ENCODE measurements at places on chromosomes 6 and 20.

DNA sequence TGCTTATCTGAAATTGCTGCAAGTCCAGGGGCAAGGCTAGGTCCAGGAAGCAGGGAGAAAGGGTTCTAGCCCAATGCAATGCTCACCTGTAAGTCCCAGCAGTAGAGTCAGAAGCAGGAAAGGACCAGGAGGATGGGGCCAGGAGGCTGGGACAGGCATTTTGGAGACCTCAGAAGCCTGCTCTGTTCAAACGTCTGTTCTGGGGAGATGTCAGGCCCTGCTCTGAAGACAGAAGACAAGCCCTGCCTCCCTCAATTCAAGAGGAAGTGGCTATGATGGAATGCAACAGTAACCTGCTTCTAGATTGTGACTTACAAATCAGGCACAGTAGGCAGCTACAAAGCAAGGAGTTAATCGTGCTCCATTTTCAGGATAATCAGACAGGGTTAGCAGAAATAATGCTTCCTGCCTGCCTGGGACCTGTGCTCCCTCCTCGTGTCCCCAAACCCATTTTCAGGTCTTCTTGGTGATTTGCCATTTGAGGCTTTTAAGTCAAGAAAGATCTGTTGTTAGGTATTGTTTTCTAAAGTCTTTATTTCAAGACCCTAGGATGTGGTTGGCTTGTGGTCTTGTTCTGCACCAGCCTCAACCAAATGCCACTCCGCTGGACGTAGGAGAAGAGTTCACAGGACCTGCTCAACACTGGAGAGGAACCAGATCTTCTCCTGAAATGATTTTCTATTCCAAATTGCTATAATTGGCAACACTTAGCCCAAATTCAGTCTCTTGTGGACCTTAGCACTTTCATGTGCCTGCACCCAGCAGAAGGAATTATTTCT, at the start of gene SIRPG:
Gene SIRPG (minus strand): TSS at position 224 of the 779 bp plus-strand sequence. CDS start 65 bp downstream, at position 159.
- no peaks in the 10 kb centered on the region for H3K36me3 ChIP-seq
- DNase-seq, result no peak
- H3K27ac ChIP-seq, result no peak within 1 kb of the TSS
- no peaks in the 10 kb centered on the region for H3K4me1 ChIP-seq

DNA sequence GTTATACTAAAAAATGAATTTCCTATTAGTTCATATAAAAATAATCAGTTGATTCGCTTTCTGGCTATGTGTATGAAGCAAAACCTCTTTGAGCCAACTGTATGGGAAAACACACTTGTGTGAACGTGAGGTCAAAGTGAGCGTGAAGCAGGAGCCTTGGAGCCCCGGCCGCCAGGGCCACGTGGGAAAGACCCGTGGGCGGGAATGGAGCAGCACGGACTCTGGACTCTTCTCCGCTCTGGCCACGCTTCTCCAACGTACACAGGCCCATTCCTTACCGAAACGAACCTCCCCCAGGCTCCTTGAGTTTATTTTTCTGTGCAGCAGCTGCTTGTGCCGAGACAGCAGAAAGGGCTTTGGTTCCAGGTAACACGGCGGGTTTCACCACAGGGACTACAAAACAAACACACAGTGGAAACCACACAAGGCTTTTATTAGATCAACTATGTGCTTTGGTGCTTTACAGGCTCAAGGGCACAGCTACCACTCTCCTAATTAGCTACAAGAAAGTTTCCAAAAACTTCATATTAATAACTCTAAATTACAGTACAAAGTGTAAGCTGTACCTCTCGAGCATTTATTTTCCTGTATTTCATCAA, 62.7 kb downstream of the TAF4 start:
- H3K4me1 ChIP-seq, result no peaks in the 10 kb centered on the region
- H3K27ac ChIP-seq, result no peak overlapping the region
- DNase-seq, result no peak
- H3K4me3 ChIP-seq, result no peak overlapping the region
- peaks cover 97% of the 10 kb centered on the region for H3K36me3 ChIP-seq
- H3K27me3 ChIP-seq, result no peaks in the 10 kb centered on the region

DNA sequence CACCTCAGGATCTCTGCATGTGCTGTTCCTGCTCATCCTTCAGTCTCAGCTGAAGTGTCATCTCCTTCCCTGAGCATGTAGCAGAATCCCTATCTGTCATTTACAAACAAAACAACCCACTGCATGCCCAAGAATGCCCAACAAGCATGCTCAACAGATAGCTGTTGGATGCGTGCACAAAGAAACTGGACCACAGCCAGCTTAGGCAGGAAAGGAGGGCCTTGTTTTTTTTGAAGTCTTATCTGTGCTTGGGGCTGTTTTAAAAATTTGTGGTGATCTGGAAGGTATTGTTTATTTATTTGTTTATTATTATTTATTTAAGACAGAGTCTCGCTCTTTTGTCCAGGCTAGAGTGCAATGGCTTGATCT, 18.5 kb upstream of the SLC16A10 start:
- no peaks in the 10 kb centered on the region for H3K27me3 ChIP-seq
- DNase-seq, result no peak
- H3K36me3 ChIP-seq, result no peaks in the 10 kb centered on the region
- peak overlapping the region; percentile 77 for H3K27ac ChIP-seq
- H3K4me1 ChIP-seq, result peaks cover 29% of the 10 kb centered on the region

DNA sequence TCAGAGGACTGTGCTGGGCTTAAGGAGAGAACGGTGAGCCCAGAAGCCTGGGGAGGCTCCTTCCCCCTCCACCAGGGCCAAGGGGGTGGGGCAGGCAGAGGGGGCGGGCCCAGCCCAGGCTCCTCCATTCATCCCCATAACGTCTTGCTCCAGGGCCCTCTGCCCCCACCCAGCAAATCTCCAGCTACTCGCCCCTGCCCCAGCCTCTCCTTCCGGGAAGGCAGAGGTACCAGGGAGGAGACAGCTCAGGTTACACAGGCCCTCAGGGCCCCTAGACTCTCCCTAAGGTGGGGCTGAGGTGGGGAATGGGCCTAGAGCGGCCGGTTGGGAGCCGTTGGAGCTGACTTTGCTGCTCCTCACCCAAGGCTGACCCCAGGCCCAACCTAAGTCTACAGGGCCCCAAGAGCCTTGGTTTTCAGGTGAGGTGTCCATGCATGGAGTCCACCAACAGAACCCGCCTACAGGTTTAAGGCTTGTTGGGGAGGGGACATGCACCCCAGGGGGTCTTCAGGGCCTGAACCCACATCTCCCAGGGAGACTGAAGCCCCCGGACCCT, 1.2 kb downstream of the LAMA5 start:
- H3K27me3 ChIP-seq, result no peaks in the 10 kb centered on the region
- H3K36me3 ChIP-seq, result no peaks in the 10 kb centered on the region
- H3K27ac ChIP-seq, result peak overlapping the region; percentile 90
- peaks cover 70% of the 10 kb centered on the region for H3K4me1 ChIP-seq

DNA sequence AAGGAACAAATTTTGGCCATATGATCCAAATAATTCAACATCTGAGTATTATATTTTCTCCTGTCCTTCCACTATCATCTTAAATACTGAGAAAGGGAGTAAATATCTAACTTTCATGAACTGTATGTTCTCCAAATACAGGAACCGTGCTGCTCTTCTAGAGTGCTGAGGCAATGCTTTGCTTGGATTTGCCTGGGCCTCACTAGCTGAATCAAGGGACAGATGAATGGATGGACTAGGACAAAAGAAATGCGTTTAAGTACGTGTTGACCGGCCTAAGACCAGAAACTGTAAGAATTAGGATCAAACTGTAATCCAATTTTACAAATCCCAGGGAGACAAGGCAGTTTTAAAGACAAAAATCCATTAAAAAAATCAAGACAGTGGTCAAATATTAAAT, 362.4 kb upstream of the RUNX2 start:
- H3K4me1 ChIP-seq, result no peaks in the 10 kb centered on the region
- no peak overlapping the region for H3K27ac ChIP-seq
- no peak overlapping the region for H3K4me3 ChIP-seq
- H3K27me3 ChIP-seq, result no peaks in the 10 kb centered on the region
- DNase-seq, result no peak

GRCh38 chr20:60381643-60382400, 423.6 kb downstream of the CDH26 start:
- H3K4me3 ChIP-seq, result no peak overlapping the region
- H3K27ac ChIP-seq, result no peak overlapping the region
- H3K27me3 ChIP-seq, result no peaks in the 10 kb centered on the region
- no peaks in the 10 kb centered on the region for H3K36me3 ChIP-seq
- H3K4me1 ChIP-seq, result no peaks in the 10 kb centered on the region
- no peak for DNase-seq

DNA sequence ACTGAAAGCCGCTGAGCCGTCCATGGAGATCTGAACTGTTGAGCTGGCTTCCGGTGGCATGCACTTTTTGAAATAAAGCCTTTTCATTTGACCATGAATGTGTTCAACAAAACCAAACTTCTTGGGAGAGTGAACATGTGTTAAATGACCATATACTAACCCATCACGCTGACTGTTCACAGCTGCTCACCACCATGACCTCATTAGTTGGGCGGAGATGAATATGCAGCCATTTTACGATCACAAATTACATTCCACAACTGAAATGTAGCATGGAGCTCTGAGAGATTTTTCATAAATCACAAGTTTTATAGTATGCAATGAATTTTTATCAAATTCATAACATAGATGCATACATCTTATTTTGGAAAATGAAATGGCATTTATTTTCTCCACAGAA, 4.2 kb downstream of the RAMACL start:
- DNase-seq, result no peak
- peaks cover 10% of the 10 kb centered on the region for H3K4me1 ChIP-seq
- H3K27ac ChIP-seq, result no peak overlapping the region
- no peaks in the 10 kb centered on the region for H3K36me3 ChIP-seq

DNA sequence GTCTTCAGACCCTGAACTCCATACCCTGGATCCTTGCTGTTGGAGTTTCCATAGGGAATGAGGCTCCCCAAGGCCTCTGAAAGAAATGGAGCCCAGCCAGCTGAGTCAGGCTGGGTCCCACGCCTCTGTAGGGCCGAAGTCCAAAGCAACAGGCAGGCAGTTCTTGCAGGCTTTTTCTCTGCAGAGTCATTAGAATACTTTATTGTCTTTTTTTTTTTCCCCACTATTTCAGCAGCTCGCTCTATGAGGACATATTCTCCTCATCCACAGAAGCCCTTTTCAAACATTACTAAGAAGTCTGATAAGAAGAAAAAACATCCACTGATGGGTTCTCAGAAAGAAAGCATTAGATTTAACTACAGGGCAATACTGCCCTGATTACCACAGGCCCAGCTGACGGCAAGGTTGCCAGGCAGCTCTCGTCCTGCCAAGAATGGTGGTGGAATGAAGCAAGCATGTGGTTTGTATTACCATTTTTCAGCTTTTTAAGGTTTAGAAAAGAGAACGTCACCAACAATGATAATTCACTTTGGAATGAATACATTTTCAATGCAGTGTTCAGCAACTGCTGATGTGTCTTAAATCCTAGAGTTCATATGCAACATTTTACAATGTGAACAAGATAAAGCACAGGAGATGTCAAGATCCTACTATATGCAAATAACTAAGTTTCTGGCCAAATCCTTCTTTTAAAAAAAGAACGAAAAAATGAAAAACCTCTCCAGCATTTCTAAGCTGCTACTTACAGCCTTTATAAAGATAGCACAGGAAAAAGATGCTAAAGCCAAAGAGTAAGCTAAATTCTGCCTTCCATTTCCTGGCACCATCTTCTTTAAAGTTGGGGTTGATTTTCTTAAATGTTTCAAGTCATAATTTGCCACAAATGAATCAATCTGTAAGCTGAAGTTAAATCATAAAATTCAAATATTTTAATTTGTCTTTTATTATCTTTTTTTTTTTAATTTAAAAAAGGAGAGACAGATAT, 223.6 kb upstream of the CITED2 start:
- H3K4me3 ChIP-seq, result no peak overlapping the region
- DNase-seq, result peak; percentile 16
- H3K27ac ChIP-seq, result peak overlapping the region; percentile 73
- H3K36me3 ChIP-seq, result no peaks in the 10 kb centered on the region

- no peak overlapping the region for H3K4me3 ChIP-seq
- H3K36me3 ChIP-seq, result no peaks in the 10 kb centered on the region
- no peaks in the 10 kb centered on the region for H3K27me3 ChIP-seq
- no peaks in the 10 kb centered on the region for H3K4me1 ChIP-seq
- no peak overlapping the region for H3K27ac ChIP-seq
Measured at GRCh38 chr6:65452333-65452732, 254.7 kb downstream of the EYS start.

- H3K4me1 ChIP-seq, result peaks cover 19% of the 10 kb centered on the region
- no peak within 1 kb of the TSS for H3K27ac ChIP-seq
- no peak within 1 kb of the TSS for H3K4me3 ChIP-seq
- no peaks in the 10 kb centered on the region for H3K36me3 ChIP-seq
Measured at GRCh38 chr6:41039060-41039998, at the start of gene UNC5CL. UNC5CL (minus strand) TSS chr6:41039221; CDS start chr6:41035074, 4,147 bp downstream.

- H3K27me3 ChIP-seq, result no peaks in the 10 kb centered on the region
- no peak for DNase-seq
- H3K27ac ChIP-seq, result peak overlapping the region; percentile 66
Measured at GRCh38 chr6:121652726-121653623, 217.5 kb downstream of the GJA1 start.

GRCh38 chr6:154598399-154598798, 87.9 kb upstream of the CNKSR3 start:
- DNase-seq, result no peak
- H3K36me3 ChIP-seq, result no peaks in the 10 kb centered on the region
- H3K27me3 ChIP-seq, result no peaks in the 10 kb centered on the region

- no peaks in the 10 kb centered on the region for H3K36me3 ChIP-seq
- no peak overlapping the region for H3K27ac ChIP-seq
- no peaks in the 10 kb centered on the region for H3K4me1 ChIP-seq
- DNase-seq, result no peak
- no peak overlapping the region for H3K4me3 ChIP-seq
Measured at GRCh38 chr20:58970146-58970545, 10.9 kb upstream of the NELFCD start.

DNA sequence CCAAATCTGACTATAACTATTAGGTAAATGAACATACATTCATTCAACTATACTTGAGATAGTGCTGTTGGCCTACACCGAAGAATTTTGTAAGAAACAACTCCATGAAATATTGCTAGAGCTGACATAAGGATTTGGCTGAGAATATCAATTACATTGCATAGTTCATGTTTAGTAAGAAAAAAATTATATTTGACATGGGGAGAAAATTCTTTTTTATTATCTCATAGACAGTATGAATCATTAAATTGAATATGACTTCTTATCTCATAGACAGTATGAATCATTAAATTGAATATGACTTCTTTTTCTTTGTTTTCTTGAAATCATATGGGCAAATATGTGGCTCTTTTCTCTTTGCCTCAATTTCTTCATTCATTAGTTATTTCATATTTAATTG, 212.3 kb upstream of the HSF2 start:
- no peaks in the 10 kb centered on the region for H3K27me3 ChIP-seq
- no peaks in the 10 kb centered on the region for H3K36me3 ChIP-seq
- no peak for DNase-seq
- no peak overlapping the region for H3K4me3 ChIP-seq

All from gastrocnemius medialis (tissue), 4 donors.